IPS-NIHi11 (cell line): ENCODE measurements at places on chromosomes 5 and 9.

DNA sequence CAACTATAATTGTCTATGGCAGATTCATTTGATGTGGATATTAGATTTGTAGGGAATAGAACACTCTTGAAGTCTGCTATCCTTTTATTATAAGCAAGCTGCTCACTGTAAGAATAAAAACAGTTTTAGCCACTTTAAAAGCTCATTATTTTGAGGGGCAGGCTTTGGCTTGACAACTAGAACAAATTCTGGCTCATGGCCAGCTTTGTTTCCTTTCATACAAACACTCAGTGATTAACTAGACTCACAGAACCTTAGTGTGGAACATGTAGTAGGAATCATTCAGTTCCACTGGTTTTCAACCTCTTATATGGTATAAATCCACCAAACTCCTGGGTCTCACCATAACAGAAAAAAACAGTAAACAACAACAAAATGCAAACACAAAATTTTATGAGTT is 27.4 kb upstream of the CEP120 start:
- no peak for DNase-seq

DNA sequence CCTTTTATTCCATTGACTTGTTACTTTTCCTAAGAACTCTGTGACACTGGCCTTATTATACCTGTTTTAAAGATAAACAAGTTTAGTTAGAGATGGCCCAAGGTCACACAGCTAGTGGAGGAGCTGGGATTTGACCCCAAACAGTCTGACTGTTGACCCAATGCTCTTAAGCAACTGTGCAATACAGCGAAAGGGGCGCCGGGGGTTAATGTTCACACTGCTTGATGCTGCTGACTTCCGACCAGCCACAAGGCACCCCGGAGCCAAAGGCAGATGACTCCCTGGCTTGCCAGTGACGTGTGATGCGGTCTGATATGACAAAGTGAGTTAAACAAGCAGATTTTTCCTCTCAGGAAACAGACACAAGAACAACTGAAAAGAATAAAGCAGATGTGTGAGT is 23.9 kb downstream of the PIK3R1 start:
- DNase-seq, result no peak

DNA sequence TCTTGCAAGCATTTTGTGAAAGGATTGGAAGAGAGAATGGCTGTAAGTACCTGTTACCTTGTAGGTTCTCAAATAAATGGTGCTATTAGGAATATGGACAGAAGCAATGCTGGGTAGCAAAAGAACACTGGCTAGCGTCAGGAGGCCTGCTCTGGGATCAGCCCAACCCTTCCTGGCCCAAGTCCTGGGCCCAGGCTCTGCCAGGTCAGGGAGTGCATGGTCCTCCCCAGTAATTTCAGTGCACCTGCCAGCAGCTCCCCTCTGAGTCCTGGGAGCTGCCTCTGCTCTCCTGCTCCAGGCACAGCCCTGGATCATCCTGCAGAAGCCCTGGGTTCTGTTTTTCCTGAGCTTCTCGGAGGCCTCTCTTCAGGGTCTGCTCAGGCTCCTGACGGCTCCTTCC is 89.5 kb upstream of the ARAP3 start:
- no peak for DNase-seq

DNA sequence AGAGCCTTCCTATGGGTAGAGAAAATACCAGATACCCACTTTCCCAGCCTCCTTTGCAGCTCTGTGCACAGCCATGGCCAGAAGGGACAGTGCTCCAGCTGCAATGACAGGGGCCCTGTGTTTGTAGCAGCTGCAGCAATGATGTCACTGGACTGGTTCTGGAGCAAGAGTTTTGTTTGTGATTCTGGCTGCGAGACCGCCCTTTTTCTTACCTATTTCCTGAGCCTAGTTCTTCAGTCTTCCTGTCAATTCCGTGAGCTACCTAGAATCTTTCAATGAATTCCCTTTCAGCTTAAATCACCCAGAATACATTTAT is 10.0 kb upstream of the BOD1 start:
- DNase-seq, result no peak

DNA sequence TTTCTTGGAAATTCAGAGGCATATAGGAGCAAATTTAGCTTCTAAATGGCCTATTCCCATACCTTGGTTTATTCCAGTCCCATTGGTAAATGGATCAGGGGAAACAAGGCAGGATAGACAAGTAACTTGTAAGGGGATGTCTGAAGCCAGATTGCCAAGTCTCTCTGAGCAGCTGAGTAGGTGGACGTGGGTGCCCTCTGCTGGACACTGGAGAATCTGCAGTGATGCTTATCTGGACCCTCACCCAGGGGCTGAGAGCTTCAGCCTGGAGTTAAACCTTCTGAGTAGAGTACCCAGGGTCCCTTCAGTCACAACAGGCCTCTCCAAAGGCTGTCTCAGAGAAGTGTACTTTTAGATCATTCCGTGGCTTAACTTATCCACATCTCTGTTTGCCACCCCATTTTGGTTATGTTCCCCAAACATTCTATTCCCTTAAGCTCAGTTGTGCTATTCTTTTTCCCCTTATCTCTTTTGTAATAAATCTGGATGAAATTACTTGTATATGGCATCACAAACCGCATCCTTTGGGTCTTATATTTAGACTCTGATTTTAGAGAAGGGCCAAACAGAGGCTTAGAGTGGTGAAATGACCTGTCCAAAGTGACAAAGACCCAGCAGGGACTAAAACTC is 218.3 kb upstream of the GLRA1 start:
- peak; percentile 80 for DNase-seq

GRCh38 chr9:116103976-116104820 is 49.4 kb upstream of the PAPPA start:
- DNase-seq, result no peak

GRCh38 chr5:64295101-64295500 is 129.5 kb downstream of the RNF180 start:
- no peak for DNase-seq

- no peak for DNase-seq
These were observed 120.1 kb upstream of the LPAR1 start for GRCh38 chr9:111158363-111158762.

DNA sequence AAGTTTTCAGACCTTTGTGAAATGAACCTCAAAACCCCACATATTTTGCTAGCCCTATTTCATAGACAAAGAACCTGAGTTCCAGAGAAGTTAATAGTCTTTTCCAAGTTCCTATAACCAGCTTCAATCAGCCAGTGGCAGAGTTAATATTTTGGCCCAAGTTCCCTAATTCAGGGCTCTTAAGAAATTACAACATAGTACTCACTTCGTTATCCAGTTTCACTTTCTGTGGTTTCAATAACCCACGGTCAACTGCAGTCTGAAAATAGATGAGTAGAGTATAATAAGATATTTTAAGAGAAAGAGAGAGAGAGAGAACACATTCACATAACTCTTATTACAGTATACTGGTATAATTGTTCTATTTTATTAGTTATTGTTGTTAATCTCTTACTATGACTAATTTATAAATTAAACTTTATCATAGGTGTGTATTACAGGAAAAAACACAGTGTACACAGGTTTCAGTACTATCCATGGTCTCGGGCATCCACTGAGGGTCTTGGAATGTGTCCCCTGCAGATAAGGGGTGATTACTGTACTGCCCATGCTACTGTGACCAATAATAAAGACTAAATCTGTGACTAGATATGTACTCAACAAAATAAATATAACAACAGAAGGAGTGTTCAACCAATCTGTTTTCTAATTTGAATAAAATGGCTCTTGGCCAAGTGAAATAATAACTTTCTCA is 9.3 kb upstream of the MYOT start:
- DNase-seq, result no peak

DNA sequence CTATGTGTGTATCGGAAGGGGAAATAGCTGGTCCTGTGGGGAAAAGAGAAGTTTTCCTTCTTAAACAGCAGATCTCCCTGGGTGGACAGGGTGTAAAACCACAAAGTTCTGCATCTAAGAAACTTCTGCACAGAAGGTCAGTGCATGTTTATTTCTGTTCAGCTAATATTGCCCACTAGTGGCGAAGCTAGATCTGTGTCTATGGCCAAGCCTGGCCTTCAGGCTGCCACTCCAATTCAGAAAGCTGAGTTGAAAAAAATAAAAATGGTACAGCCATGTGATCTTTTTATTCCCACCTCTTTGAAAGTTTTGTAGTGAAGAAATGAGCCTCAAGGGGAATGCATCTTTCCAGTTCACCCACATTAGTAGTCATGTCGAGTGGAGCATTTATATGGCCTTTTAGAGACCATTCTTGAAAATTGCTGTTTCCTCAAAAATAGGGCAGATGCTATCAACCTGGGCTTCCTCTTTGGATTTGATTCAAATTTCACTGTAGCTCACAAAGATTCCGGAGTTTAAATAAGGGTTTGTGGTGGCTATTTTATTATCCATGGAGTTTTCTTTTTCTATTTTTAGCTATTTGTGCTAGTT is 488.0 kb downstream of the PRELID2 start:
- peak; percentile 46 for DNase-seq

DNA sequence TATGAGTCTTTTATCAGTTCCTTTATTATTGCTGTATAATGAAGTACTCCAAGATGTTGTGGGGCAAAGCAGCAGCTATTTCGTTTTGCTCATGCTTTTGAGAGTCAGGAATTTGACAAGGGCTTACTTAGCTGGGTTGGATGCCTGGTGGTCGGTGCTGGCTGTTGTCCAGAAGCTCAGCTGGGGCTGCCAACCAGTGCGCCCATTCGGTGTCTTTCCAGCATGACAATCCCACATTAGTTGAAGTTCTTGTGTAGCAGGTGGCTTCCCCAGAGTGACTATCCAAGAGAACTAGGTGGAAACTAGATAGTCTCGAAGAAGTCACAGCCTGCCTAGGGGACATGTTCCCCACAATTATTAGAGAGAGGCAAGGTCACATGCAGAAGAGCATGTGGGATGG is 3.4 kb upstream of the FLT4 start:
- DNase-seq, result no peak

- no peak for DNase-seq
These were observed 51.4 kb downstream of the NDUFAF2 start for GRCh38 chr5:60996368-60996767.

DNA sequence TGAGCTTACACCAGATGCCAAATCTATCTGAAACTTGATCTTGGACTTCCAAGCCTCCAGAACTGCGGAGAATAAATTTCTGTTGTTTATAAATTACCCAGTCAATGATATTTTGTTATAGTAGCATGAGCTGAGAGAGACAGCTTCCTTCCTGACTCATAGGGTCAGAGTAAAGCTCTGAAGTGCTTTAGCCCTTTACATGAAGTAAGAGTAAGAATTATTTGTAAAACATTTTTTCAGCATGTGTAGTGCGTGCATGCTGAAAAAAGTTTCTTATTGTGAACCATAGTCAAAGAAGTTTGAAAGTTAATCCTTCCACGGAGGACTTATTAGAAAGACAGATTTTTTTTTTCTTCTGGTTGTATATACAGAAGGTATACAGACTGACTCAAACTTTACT is 172.4 kb downstream of the DMRT2 start:
- DNase-seq, result no peak
